ENCODE measurements at places on chromosomes 7 and 10. TPM values are rescaled to one million over a fixed set of nuclear protein-coding genes. Genes with fewer than 3 reads are reported as not detected.

Gene CH25H
- total RNA-seq, result 3.2 TPM

Gene ANXA8L1
- not detected for total RNA-seq

Gene ANKRD61
- total RNA-seq, result 0.19 TPM

Gene NOS3
- total RNA-seq, result 51.7 TPM

Gene SFRP5
- total RNA-seq, result 0.31 TPM

Gene MRLN
- not detected for total RNA-seq

DNA sequence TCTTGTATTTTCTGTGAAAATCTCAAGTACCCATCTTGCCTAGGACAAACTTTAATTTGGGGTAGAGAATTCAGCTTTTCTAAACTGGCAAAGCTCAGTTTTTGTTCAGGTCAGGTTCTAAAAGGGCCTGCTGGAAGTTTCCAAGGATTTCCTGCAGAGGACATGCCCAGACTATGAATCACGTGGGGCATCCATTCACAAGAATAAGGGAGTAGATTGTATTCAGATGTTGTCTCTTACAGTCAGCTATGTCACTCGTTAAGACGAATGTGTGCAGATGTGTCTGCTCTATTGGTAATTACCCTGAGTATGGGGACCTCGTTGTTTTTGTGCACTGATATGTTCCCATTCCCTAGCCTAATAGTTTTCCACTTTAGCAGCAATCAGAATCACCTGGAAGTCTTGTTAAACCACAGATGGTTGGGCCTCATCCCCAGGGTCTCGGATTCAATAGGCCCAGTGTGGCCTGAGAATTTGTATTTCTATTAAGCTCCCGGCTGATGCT, 81.0 kb upstream of the ITPRID1 start:
- DNase-seq, result no peak
- H3K27me3 ChIP-seq, result no peaks in the 10 kb centered on the region
- no peak overlapping the region for H3K27ac ChIP-seq
- no peak overlapping the region for H3K4me3 ChIP-seq

DNA sequence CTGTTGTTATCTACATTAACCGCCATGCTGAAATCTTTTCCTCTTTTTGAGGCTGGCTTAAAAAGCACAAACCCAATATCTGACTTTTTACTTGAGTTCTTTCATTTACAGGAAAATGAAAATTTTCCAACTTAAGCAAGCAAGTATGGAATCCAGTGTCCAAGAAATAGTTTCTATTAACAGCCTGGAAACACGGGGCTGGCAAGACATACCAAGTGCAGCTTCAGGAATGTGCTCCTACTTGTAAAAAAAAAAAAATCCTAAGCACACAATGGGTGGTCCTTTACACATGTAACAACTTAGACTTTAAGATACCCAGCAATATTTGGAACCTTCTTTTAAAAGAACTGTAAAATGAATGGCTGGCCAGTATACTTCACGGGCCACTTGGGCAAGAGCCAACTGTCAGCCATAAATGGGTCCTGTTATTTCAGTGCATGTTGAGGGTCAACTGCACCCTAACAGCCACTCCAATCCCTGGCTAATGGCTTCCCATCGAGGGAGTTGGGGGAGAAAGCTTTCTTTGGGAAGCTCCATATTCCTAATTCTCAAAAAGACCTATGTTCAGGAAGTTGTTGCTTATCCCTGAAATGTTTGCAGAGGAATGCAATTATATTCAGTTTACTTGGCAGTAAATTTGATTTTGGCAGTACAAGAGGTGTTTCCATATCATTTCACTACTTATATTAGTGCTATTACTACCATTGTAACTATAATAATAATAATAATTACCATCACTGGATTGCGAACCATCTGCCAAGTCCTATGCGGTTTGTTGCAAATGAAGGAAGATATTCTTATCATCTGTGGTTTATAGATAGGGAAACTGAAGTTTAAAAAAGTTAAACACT, 236.4 kb upstream of the TMEM72 start:
- no peaks in the 10 kb centered on the region for H3K27me3 ChIP-seq
- H3K4me3 ChIP-seq, result no peak overlapping the region
- no peaks in the 10 kb centered on the region for H3K36me3 ChIP-seq
- H3K4me1 ChIP-seq, result no peaks in the 10 kb centered on the region
- no peak for DNase-seq

GRCh38 chr7:69844264-69844868, 246.1 kb downstream of the AUTS2 start:
- H3K4me1 ChIP-seq, result no peaks in the 10 kb centered on the region
- H3K27me3 ChIP-seq, result no peaks in the 10 kb centered on the region
- DNase-seq, result no peak

DNA sequence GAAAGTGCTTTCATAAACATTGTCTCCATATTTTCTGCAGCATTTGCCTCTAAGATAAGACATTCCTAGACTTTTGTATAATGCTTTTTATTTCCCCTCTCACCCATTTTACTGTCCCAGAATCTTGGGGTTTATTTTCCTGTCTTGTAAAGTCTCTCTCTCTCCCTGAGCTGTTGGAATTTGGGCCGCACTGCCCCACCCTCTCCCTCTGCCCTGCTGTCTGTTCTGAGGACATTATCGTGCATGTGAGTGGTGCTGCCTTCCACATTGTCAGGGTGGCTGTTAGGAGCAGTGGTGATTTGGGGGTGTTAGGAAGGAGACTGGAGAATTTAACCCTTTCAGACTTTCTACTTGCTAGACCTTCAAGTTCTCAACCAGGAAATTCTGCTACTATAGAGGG, 16.7 kb downstream of the LRMDA start:
- H3K27me3 ChIP-seq, result no peaks in the 10 kb centered on the region
- H3K4me3 ChIP-seq, result no peak overlapping the region
- no peak for DNase-seq
- H3K27ac ChIP-seq, result no peak overlapping the region

DNA sequence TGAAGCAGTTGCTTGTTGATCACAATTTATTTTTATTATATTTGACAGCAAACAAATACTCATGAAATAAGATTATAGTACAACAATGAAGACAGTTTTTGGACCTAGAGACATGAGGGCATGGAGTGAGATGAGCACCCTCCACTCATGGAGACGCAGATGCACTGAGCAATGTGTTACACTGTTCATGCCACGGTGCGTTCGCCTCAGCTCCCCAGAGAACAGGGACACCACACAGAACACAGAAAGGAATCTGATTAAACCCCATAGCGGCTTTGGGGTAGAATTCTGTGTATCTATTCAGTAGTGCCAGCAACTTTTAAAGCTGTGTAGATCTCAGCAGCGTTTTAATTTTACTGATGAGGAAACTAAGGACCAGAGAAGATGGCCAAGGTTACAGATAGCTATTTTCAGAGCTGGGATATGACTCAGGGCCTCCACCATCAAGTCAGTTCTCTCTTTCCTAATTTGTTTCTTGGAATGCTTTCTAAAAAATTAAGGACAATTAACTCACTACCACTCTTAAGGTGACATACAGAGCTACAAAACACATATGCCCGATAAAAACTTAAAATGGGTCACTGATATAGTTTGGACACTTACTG, 33.6 kb downstream of the FAM25A start:
- H3K27ac ChIP-seq, result no peak overlapping the region
- no peak for DNase-seq
- no peak overlapping the region for H3K4me3 ChIP-seq

DNA sequence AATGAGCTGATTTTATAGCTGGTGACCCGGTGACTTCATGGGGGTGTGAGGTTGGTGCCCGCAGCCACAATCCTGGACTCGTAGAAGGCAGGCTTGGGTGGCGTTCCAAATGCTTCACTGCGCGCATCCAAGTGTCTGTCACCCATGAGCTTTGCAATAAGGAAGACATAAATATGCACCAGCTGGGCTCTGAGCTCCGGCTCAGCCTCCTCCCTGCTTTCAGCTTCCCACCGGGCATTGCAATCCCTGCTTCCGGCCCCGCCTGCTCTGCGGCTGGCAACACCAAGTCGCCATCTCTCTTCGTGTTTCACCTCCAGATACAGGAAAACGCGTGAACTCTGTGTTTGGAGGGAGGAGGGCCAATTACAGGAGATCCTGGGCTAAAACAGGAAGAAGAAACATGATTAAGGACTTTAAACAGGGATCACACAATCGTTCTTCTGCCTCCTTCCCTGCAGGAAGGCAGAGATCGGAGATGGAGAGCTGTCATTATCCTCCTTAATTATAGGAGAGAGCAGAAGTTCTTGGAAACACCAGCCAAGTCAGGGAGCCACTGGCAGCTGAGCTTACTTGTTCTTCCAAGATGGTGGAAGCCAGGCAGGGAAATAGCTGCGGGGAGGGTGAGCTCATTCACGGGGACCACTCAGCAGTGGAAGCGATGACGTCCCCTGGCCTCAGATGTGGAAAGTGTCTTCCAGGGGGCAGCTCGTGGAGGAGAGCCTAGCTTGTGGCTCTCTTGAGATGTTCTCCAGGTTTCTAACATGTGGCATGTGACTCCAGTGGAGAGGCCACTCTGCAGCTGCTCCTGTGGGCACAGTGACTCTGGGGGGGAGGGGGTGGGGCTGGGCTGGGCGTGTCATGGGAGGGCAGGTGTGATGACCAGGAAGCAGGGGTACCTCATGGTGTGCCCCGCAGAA, 134.9 kb downstream of the CAMK1D start:
- peak; percentile 63 for DNase-seq
- H3K4me3 ChIP-seq, result no peak overlapping the region
- H3K27ac ChIP-seq, result no peak overlapping the region
- no peaks in the 10 kb centered on the region for H3K4me1 ChIP-seq
